Cardiac septum (tissue), 1 donor: ENCODE measurements at places on chromosomes 5 and 9.
A peak's percentile ranks its signal among the peaks of the same experiment; 100 is the strongest.

DNA sequence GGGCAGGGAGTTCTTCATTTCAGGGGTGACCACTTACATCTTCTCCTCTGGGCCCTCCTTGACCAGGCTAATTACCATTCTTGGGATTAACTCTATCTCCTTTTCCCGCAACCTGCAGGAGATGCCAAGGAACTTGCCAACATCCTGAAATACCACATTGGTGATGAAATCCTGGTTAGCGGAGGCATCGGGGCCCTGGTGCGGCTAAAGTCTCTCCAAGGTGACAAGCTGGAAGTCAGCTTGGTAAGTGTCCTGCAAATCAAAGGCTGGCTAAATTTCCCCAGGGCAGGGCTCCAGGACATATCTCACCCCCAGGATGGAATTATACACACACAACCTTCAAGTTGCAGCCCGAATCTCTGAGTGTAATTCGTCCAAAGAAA is 30.2 kb downstream of the TGFBI start:
- DNase-seq, result peak; percentile 59

DNA sequence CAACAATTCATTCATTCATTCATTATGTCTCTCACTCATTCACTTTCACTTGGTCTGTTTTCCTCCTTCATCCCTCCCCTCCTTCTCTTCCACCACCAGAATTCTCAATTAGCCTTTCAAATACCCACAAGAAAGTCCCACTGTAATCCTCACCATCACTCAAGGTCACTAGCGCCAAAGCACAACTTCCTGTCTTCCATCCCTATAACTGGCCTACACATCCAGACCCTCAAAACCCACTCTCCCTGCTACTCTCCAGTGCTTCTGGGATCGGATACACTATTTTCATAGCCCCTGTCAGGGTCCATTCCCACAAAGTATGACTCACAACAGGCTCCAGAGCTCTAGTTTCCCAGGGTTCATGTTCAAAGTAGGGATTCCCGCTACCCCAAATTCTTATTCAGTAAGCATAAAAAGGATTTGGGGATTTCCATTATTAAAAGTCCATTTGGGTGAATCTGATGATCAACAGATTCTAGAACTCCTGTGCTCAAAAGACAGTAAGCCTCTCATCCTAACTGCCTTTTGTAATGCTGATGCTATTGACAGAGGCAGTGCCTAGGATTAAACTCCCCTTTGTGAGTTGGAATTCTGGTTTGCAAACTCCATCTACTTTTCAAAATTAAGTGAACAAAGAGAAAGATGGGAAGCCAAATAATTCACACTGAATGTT is 250.9 kb downstream of the SEMA5A start:
- DNase-seq, result no peak

- no peak for DNase-seq
Observed at GRCh38 chr9:80175286-80176150, 603.8 kb downstream of the TLE4 start.

DNA sequence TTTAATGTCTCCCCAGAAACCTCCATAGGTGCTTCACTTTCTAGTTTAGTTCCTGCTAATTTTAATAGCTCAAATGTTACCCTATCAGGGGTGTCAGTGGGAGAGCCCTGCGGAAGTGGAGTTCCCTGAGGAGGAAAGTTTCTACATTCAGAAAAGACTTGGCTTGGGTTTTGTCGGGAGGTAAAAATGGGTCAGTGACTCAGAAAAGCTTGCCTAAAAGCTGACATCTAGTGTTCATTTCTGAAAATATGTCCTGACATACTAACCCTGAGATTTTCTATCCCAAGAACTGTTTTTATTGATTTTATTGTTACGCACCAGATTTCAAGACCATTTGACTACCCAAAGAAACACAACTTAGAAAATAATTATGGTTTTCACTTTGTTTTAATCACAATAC is 40.9 kb upstream of the GLDC start:
- DNase-seq, result no peak

GRCh38 chr5:41776435-41776834 is 93.8 kb downstream of the OXCT1 start:
- DNase-seq, result no peak

GRCh38 chr5:565782-566440 is 41.7 kb upstream of the SLC9A3 start:
- peak; percentile 60 for DNase-seq

DNA sequence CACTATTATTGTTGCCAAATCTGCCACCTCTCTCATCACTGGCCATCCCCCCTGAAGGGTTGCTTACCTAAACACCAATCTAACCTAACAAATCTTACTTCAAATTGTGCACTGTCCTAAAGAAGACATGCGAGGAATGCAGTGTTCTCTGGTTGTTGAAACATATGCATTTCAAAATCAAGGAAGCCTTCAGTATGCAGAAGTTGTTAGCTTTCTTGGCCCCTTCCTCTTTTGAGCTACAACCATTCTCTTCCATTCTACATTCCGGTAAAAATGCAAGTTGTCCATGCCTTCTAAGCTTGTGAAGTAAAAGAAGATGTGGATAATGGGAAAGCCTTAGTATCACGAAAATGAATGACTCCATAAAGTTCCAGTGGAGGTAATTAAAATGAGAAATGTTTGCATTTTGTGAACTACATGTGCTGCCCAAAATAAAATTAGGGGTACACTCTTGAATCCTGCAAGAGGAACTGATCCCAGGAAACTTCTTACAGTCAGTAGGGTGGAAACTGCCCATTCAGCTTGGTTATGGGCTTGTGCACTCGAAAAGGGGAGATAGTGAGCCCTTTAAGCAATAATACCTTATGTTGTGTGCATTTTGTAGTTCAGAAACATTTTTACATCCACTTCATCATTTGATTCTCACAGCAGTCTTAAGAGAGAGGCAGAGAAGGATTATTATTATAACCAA is 77.6 kb upstream of the ADRB2 start:
- no peak for DNase-seq

DNA sequence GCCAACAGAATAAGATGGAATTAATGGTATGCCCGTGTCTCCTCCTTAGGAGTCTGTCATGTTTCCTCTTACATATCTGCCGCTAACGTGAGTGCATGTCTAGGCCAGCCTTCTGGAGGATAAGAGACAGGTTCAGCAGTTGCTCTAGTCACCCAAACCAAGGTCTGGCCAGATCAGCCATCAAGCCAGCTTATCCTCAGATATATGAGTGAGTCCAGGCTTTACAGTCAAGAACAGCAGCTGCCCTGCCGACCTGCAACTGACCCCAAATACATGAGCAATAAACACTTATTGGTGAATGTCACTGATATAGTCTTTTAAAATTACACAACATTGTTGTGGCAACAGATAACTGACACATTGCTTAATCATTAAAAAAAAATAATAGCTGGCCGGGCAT is 123.5 kb downstream of the TSSK1B start:
- no peak for DNase-seq

- peak; percentile 51 for DNase-seq
Observed at GRCh38 chr9:134320126-134320867, 6.0 kb upstream of the RXRA start.

GRCh38 chr9:109179801-109180523 is 12.9 kb upstream of the FRRS1L start:
- DNase-seq, result no peak

- no peak for DNase-seq
Observed at GRCh38 chr9:99327667-99328066, 105.6 kb downstream of the SEC61B start.

DNA sequence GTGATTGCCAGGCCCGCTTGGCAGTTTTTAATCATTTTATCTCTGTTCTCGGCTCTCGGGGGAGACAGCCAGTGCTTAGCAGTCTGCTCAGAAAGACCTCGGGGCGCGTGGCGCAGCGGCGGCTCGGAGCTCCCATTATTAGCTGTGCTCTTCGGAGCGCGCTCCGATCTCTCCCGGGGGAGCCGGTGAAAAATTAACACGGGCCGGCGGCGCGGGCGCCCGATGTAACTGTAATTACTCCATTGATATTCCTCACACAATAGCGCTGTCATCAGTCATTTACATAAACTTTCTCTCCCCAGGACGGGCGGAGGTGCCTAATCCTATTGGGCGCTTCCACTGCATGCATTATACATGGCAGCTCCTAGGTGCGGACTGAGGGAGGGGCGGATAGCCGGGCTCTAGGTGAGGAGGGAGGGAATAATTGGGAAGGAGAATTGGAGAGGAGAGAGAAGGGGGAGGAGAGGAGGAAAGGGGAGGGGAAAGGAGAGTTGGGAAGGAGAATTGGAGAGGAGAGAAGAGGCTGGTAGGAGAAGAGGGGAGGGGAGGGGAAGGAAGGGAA is 24.9 kb downstream of the LMX1B start:
- no peak for DNase-seq

GRCh38 chr9:26524267-26524666 is 368.3 kb downstream of the CAAP1 start:
- no peak for DNase-seq

- DNase-seq, result no peak
Observed at GRCh38 chr5:110880413-110880812, 141.6 kb downstream of the SLC25A46 start.

- no peak for DNase-seq
Observed at GRCh38 chr9:133577737-133578112, 31.5 kb downstream of the FAM163B start.

GRCh38 chr5:10854506-10855277 is 93.7 kb upstream of the DAP start:
- no peak for DNase-seq

- DNase-seq, result no peak
Observed at GRCh38 chr5:77427998-77428397, 64.1 kb downstream of the WDR41 start.

GRCh38 chr9:101462558-101462957 is 27.0 kb upstream of the ALDOB start:
- no peak for DNase-seq

GRCh38 chr9:134063088-134063570 is 4.7 kb downstream of the BRD3 start:
- DNase-seq, result no peak

- DNase-seq, result no peak
Observed at GRCh38 chr5:33833237-33833575, 58.6 kb downstream of the ADAMTS12 start.

DNA sequence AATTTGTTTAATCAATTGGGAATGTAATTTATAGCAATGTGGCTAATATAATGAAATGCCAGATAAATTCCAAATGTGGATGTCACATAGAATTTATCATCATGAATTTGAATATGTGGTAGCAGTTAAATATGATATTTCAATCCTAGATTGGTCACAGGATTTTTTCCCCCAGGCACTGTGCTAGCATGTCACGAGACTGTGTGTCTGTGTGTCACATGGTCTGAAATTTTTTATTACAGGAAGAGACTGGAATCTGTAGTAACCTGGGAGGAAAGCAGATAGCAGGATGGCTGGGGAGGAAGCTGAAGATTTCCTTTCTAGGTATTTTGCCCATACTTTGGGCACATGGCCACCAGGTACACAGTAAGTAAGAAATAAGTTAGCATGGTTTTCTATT is 35.4 kb upstream of the MSH3 start:
- no peak for DNase-seq

DNA sequence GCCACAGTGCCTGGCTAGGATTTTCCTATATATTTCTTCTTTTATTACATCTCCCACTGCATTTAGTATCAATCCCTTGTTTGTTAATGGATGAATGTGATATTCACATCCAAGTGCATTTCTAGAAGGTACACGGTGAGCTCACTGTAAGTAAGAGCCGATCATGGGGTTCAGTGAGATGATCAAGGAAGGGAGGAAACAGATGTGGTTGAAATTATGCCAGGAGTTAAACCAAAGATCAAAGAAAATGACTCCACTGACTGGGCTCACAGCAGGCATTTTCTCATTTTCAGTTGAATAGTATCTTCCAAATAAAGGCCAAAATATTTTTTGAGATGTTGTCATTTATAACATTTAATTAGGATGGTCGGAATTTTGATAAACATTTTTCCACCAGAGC is 97.8 kb downstream of the CFAP90 start:
- no peak for DNase-seq

- no peak for DNase-seq
Observed at GRCh38 chr9:112629671-112630485, 88.0 kb downstream of the INIP start.

- DNase-seq, result no peak
Observed at GRCh38 chr5:76202182-76202581, 119.0 kb downstream of the SV2C start.

DNA sequence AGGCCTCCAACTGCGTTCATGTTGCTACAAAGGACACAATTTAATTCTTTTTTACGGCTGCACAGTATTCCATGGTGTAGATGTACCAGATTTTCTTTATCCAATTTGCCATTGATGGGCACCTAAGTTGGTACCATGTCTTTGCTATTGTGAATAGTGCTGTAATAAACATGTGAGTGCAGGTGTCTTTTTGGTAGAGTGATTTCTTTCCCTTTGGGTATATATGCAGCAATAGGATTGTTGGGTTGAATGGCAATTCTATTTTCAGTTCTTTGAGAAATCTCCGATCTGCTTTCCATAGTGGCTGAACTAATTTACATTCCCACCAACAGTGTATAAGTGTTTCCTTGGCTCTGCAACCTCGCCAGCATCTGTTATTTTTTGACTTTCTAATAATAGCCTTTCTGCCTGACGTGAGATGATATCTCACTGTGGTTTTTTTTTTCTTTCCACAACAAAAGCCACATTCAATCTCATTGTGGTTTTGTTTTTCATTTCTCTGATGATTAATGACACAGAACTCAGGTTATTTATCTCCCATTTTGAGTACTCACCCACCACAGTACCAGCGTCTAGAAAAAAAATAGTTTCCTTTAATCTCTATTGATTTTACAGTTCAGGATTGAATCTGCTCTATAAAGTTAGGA is 21.9 kb downstream of the ARRDC3 start:
- no peak for DNase-seq

- no peak for DNase-seq
Observed at GRCh38 chr9:114798101-114798500, 7.7 kb downstream of the TNFSF15 start.

GRCh38 chr9:1320051-1320557 is 269.9 kb downstream of the DMRT2 start:
- DNase-seq, result no peak

DNA sequence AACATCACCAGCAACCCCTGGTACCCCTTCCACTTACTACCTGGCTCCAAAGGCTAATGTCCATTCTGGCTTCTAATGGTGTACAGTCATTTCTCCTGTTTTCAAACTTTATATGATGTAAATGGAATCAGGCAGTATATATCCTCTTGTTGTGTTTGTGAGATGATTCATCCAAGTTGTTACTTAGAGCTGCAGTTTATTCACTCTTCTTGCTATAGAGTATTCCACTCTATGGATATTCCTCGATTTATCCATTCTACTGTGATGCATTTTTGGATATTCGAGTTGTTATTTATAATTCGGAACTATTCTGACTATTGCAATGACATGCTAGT is 32.4 kb downstream of the IRF1 start:
- DNase-seq, result no peak

- DNase-seq, result peak; percentile 24
Observed at GRCh38 chr5:143231973-143232812, 171.3 kb downstream of the NR3C1 start.

DNA sequence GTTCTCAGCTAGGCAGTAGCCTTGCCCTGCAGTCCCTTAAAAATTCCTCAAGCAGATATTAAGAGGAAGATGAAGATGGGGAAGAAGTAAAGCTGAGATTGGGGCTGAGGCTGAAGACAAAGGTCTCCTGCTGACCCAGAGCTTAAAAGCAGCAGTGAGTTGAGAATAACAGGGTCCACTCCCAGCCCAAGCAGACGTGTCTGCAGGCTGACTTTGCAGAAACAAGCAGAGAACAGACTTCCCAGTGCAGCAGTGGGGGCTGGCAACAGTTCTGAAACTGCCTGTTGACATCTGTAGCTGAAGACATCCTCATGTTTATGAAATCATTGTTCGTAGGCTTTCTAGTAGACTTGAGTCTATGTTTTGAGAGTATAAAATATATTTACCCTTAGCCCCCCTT is 1.1 kb downstream of the CTXN3 start:
- no peak for DNase-seq
